Stimulated activated CD4-positive, alpha-beta T cell treated with anti-CD3 and anti-CD28 coated beads, TNF-alpha, amount 100 ng/mL, for 1 hour (primary cell): ENCODE measurements at places on chromosomes 16 and 17.

DNA sequence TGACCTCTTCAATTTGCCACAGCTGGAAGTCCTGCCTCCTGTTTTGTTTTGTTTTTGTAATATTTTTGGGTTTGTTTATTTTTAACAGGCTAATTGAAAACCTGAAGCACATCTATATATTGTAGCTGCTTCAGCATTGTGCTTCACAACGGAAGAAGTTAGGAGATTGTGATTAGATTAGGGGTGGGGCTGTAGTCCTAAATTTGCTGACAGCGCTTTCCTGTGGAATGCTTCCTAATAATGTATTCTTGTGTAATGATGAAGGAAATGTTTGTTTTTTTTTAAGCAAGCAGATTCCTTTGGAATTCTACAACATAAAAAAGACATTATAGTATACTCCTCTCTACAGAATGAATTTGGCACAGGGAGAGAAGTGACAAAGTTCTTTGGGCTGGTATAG, 70.1 kb downstream of the NLK start:
- no peak for DNase-seq

DNA sequence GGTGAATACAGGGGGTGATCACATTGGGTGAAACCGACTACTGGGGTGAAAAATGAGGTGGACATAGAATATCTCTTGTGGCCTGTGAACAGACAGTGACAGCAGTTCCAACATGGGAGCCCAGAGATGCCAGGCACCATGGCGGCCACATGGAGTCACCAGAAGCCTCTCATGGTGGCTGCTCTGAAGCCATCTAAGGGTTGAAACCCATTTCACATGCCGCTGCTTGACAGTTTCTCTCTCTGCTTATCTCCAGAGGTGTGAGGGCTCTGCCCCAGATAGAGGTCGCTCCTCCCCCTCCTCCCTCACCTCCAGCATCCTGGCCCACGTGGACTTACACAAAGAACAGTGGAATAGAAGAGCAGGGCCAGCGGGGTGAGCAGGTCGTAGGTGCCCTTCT, 37.9 kb upstream of the PIK3R6 start:
- no peak for DNase-seq

- no peak for DNase-seq
Observed at GRCh38 chr17:11853321-11854151, 143.7 kb downstream of the ZNF18 start.

- no peak for DNase-seq
Observed at GRCh38 chr17:19652595-19652994, 4.0 kb downstream of the ALDH3A2 start.

GRCh38 chr16:25035494-25036405, 20.6 kb upstream of the ARHGAP17 start:
- no peak for DNase-seq

GRCh38 chr17:45997624-45998023, 1.4 kb upstream of the STH start:
- DNase-seq = no peak

DNA sequence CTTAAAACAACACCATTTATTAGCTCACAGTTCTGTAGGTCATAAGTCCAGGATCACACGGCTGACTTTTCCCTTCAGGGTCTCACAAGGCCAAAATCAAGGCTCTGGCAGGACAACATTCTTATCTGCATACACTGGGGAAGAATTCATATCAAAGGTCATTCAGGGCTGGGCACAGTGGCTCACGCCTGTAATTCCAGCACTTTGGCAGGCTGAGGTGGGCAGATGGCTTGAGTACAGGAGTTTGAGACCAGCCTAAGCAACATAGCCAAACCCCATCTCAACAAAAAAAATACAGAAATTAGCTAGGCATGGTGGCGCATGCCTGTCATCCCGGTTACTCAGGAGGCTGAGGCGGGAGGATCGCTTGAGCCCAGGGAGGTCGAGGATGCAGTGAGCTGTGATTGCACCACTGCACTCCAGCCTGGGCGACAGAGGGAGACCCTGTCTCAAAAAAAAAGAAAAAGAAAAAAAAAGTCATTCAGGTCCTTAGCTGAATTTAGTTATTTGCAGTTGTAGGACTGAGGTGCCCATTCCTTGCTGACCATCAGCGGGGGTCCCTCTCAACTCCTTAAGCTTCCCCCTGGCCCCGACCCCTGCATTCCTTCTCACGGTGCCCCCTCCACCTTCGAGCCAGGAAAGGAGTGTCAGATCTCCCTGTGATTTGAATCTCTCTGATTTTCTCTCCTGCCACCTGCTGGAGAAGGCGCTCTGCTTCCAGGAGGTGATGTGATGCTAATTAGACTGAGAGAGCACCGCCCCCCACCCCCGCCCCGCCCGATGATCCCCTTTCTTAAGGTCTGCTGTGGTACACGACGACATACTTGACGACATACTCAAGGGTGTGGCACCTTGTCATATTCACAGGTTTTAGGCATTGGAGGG, 91.8 kb upstream of the CLEC18A start:
- no peak for DNase-seq

GRCh38 chr17:79407385-79407784, 203.5 kb downstream of the RBFOX3 start:
- DNase-seq = no peak

- no peak for DNase-seq
Observed at GRCh38 chr16:57069635-57070370, 22.6 kb upstream of the CPNE2 start.

DNA sequence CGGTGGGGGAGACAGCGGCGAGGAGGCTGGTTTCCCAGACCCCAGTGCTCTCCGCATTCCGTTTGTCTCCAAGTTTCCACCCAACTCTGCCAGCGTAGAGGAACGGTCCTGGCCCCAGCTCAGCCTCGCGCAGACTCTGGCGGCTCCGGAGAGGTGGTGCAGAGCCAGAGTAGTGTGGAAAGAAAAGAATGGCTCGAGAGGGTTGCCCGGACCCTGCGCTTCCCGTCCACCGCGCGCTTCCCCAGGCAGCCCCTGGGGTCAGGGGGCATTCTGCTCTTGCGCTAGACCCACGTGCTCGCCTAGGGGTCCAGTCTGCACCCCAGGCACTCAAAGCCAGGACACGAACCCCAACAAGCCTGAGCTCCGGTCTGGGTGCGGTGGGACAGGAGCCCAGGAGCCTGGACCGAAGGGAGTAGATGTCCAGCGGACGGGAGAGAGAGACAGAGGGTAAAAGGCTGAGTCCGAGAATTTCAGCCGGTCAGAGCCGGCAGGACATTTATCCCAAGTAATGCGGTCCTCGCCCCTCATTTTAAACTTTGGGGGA, 3.8 kb downstream of the PMP22 start:
- no peak for DNase-seq

DNA sequence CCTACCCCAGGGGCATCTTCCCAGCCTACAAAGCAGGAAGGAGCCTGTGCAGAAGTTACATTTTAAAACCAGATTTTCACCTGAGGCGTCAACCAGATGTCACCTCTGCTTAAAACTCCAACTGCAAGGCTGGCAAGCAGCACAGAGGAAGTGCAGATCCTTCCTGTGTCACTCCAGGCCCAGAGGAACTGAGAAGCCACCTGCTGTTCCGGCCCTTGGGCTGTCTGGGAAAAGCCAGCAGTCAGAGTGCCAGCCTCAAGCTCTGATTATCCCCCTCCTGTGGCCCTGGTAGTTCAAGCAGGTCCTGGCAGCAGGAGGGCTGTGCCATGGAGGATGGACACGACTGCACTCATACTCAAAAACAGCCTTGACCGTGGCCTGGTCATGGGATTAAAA, 10.2 kb downstream of the POLR2C start:
- no peak for DNase-seq

DNA sequence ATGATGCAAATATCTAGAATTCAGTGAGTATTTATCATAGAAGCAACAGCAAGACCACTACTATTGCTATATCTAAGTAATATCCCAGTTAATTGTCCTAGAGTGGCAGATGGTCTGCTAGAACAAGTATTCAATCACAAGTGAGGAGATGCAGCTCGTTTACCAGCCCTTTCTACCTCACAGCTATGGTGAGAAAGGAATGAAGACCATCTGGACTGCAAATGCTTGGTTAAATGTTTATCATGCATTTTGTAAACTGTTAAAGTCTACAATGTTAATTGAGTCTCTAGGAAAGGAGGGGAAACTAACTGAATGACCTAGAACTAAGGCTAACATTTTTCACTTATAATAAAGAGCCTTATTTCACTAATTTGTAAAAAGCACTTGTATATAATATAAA, 52.5 kb downstream of the CNOT1 start:
- DNase-seq = no peak

- DNase-seq = no peak
Observed at GRCh38 chr16:82583422-82583821, 43.3 kb upstream of the CDH13 start.

DNA sequence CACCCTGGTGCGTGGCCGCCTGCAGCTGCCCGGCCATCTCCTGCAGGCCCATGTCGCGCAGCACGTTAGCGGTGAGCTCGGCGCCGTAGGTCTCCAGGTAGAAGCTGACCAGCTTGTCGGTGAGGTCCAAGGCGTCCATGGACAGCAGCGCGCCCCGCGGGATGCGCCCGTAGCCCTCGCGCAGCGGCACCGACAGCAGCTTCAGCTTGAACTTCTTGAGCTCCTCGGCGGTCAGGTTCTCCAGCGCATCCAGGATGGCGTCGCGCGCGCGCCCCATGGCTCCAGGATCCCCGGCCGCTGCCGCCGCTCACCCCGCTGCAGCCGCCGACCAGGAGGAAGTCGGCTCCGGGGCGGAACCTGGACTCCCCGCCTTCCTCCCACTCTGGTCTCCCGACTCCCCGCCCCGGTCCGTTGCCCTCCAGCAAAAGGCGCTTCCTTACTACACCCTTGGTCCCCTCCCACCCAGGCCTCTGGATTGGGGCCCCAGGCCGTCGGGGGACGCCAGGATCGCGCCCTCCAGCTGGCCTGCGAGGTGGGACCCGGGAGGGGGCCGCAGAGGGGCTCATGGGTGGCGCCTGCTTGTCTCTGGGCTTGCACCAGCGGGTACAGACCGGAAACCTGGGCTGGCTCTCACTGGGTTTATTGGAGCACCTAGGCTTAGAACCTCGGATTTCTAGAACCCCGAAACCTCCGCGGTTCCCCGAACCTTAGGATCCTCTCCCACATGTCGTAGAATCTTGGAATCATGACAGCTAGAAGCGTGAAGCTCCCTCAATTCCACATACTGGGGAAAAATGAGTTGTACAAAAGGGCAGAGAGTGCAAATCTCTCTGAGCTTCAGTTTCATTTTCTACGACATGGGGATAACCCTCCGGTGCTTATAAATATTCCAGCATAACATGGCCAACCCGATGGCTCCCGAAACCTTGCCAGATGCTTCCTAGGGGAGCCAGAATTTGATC, at the start of gene PYCARD:
Gene PYCARD, minus strand, starts transcription at position 347 of the 962 bp plus-strand sequence. Its CDS starts 70 bp downstream, at position 277.
- no peak for DNase-seq

DNA sequence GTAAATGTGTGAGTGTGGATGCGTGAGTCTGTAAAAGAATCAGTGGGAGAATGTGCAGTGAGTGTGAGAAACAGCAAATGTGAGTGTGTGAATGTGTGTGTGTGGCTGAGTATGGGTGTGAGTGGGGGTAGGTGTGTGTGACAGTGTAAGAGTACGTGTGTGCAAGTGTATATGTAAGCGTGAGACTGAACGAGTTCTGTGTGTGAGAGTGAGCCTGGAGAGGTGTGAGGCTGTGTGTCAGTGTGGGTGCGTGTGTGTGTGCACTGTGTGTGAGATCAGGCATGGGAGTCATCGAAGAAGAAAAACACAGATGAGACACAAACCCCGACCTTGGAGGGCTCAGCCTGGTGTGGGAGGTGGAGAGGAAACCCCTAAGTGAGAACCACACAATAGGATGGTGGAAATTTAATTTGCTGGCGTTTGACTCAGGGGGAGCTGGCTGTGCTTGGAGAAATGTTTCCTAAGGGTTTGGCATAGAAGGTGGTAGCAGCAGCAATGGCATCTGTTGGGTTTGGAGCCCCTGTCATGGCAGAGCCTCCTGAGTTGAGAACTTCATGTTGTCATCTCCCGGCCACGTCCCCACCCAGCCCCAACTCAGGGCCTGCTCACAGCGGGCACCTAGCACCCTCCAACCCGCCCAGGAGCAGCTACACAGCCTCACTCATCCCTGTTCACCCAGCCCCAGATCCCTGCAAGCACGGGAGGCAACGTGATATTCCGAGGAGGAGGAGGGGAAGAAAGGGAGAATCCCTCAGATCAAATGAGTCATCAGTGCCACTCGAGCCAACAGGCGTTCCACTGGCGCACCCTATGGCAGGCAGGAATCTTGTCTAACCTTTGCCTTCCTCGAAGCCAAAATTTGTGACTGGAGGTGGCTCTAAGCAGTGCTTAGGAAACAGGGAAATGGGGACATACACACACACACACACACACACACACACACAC, 14.3 kb upstream of the NUBP1 start:
- no peak for DNase-seq

GRCh38 chr17:28743243-28744103, at the start of gene TRAF4:
Gene TRAF4 (plus strand): TSS chr17:28744011. CDS start chr17:28744113, 102 bp downstream.
- no peak for DNase-seq

DNA sequence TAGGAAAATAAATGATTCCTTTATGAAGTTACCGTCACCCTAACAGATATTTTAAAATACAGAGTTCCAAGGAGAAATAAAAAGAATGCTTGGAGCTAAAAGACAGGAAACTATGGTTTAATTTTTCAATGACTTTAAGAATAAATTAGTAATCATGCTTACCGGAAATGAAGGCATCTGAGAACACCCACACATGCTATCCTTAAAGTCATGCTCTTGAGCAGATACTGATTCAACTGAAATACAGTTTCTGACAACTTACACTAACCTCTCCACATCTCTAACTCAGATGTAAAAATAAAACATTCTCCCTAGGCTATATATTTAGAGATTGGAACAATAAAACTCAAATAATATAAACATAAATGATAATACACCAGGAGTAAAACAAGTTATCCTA, 7.8 kb downstream of the PSMD12 start:
- no peak for DNase-seq

DNA sequence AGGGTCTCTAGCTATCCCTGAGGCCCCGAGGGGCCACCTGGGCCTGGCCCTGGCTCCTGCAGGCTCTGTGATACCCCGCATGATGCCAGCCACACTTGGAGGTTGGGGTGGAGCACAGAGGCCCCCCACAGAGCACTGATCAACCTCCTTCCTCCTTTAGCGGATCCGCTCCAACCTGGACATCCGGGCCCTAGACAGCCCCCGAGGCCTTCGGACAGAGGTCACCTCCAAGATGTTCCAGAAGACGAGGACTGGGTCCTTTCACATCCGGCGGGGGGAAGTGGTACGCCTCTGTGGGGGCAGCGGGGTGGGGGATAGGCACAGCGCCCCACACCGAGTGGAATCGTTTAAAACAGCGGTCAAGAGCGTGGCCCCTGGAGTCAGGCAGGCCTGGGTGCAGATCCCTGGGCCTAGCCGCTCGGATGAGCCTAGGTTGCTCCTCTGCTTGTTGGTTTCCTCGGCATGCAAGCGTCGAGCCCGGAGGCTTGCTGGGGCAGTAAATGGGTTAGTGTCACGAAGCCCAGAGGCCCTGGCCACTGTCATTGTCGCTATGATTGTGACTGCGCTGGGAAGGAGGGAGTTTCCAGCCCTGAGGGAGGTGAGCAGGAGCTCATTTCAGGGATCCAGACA, 9.9 kb downstream of the ITGB4 start:
- no peak for DNase-seq

- no peak for DNase-seq
Observed at GRCh38 chr16:797120-797420, 3.5 kb downstream of the GNG13 start.

DNA sequence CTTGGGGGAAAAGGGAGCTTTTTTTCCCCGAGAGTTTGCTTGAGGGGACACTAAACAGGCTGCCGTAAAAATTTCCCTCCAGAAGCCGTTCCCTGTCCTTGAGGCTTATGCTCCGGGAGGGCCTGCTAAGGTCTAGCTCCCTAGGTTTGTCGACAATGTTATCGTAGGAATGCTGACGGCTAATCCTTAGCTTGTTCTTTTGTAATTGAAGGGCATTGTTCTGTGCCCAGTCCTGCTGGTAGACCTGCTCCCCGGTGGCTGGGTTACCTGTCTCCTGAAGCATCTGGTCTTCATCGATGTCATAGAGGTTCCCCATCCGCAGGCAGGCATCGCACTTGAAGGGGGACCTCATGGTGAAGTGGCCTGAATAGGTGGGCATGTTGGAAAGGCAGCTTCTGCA, 418.7 kb downstream of the GRIN2A start:
- no peak for DNase-seq
